ENCODE measurements at places on chromosomes 4 and X.

DNA sequence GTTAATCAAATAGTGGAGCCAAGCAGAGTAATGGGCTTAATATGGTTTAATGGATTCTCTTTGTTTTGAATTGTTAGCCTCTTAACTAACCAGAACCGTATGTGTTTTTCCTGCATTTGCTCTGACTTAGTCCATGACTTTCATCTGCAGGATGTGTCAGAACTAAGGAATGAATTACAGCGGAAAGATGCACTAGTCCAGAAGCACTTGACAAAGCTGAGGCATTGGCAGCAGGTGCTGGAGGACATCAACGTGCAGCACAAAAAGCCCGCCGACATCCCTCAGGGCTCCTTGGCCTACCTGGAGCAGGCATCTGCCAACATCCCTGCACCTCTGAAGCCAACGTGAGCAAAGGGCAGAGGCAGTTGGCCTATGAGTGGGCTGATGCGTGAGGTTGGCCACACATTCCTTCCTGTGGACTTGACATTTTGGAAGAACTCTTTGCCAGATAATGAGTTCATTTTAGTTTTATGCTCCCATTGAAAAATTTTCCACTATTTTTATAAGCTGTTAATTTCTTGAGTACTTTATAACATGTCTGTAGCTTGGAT is 9.1 kb downstream of the MED28 start:
- no peak for DNase-seq

DNA sequence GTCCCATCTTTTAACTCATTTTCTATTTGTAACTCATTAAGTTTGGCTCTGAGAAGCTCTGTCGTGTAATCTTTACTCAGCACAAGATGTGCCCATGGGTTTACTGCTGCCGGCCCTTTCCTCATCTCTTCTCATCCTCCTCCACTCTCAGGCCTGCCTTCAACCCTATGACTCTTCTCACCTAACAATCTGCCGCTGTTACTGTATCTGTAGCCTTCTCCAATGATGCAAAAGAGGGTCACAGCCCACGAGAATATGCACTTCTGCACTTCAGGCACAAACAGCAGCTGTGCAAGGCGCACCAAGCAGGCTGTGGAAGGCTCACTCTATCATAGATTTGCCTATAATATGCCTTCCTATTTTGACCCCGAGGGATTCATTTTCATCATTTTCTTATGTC is 546.5 kb upstream of the GALNTL6 start:
- DNase-seq = no peak

GRCh38 chr4:159145992-159146330 is 43.1 kb downstream of the RAPGEF2 start:
- DNase-seq = no peak

GRCh38 chr4:70842761-70843435 is 3.2 kb upstream of the GRSF1 start:
- DNase-seq = no peak

- no peak for DNase-seq
Observed at GRCh38 chr4:138677212-138677611, 338.4 kb upstream of the NOCT start.

DNA sequence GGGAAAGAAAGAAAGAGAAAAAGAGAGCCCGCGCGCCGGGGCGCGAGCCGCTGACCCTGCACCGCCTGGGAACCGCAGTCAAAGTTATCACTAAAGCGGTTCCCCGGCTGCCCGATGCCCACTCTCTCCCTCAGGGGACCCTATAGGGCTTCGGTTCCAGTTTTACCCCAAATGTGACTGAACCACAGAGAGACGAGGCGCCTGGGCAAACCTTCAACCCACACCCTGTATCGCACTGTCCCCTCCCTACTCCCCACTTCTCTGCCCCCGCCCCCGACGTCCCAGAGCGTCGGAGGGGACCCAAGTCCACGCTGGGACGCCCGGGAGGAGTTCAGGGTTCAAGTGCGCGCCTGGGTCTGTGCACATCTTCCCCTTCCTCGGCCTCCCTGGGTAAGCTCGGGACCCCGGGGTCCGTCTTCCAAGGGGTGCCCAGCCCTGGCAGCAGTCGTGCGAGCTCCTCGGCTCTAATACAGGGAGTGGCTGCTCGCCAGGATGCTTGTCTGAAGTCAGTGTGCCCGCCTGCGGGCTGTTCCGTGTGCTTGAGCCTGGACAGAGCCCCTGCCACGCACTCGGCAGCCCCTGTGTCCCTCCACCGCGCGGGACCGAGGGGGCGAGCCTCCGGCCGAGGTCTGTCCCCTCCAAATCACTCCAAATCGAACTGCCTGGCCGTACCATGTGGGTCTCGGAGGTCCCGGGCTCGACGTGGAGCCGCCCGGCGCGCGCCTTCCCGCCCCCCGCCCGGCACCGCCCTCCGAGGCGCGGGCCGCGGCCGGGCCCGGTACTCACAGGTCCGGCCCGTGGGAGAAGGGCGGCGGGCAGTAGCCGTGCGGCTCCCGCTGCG is 960 bp downstream of the TRPC3 start:
- peak; percentile 8 for DNase-seq

- no peak for DNase-seq
Observed at GRCh38 chrX:96407501-96407900, 277.1 kb upstream of the DIAPH2 start.

DNA sequence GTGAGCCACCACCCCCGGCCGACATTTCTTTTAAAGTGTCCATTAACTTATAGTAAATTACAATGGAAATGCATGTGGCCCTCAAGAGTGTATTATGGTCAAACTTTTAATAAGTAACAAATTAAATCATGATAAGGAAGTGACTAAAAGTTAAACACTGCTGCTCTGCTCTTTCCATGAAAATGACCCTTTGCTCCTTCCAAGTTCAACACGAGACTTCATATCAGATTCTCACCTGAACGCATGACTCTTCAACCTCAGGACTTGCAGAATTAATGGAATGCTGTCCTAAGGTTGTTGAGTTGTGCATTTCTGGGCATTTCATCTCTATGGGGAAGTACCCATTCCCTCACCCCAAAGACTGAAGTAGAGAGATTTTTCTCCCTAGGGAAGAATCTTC is 27.1 kb downstream of the AWAT2 start:
- no peak for DNase-seq

DNA sequence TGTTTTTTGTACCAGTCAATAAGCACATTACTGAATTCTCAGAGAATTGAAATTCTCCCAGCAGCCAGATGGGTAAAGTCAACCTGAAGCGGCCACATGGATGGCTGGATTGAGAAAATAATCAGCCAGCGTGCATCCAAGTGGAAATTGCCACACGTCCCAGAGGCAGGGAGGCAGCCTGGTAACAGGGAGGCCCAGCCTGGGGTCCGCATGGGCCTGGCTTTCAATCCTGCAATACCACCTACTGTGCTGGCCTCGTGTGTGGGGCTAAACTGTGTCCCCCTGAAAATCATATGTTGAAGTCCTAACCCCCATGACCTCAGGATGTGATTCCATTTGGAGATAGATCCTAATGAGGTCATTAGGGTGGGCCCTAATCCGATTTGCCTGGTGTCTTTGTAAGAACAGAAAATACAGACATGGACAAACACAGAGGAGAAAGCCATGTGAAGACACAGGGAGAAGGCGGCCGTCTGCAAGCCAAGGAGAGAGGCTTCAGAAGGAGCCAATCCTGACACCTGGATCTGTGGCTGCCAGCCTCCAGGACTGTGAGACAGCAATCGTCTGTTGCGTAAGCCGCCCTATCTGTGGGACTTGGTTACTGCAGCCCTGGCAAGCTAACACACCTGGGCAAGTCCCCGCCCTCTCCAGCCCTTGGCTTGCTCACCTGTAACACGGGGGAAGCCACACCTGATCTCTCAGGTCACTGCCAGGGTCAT is 90.3 kb downstream of the JAKMIP1 start:
- DNase-seq = no peak

- DNase-seq = no peak
Observed at GRCh38 chr4:27716693-27717430, 856.2 kb downstream of the STIM2 start.

- no peak for DNase-seq
Observed at GRCh38 chr4:109798866-109799265, 2.9 kb downstream of the CFI start.

- no peak for DNase-seq
Observed at GRCh38 chr4:85500110-85500867, 25.3 kb downstream of the ARHGAP24 start.

GRCh38 chr4:169153481-169154087 is 117.2 kb downstream of the SH3RF1 start:
- no peak for DNase-seq

DNA sequence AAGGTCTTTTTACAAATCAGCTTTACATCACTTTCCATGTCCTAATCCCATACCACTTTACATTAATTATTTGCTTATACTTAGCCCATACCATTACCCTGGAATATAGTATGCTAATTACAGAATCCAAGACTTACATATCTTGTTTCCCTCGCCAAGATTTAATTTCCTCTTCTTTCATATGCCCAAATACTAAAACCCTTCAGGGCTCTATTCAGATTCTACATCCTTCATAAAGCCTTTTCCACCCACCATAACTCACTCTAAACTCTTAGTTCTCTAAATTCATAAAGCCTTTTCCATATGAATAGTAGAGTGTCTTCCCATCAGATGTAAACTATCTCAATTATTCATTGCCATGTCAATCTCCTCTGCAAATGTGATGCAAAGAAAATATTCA is 390.7 kb downstream of the STPG2 start:
- DNase-seq = no peak

DNA sequence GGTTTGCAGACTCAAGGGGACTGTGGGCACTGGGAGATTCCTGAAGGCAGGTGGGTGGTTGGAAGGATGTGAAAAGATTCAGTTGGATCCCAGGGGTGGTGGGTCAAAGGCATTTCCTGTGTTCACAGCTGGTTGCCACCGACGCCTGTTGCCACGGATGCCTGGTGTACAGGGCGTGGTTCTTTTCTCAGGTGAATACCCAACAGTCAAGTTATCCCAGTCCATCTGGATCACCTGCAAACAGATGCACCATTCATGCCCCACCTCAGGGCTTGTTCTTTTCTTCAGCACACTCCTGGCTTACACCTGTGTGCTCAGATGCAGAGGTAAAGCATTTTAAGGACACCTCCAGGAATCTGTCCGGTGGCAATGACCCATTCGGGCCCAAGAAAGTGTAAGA is 55.8 kb upstream of the SHOX start:
- DNase-seq = no peak

DNA sequence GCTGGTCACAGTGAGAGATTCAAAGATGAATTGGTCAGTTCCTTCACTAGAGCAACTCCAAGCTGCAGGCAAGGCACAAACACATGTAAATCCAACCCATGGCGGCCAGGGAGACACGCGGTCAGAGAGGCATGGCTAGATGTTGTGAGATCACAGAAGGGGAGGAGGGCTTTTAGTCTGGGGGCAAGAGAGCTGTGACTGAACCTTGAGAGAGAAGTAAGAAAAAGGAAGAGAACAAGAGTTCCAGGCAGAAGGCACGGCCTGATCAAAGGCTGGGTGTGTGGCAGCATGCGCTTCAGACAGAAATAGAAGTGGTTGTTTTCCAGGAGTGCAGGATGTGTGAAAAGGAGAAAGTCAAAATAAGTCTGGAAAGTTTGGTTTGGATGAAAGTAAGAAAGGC is 15.9 kb downstream of the CCDC149 start:
- DNase-seq = no peak

GRCh38 chrX:136453771-136454170 is 34.0 kb upstream of the BRS3 start:
- no peak for DNase-seq

- DNase-seq = no peak
Observed at GRCh38 chr4:77022560-77023179, 53.1 kb downstream of the CCNI start.

DNA sequence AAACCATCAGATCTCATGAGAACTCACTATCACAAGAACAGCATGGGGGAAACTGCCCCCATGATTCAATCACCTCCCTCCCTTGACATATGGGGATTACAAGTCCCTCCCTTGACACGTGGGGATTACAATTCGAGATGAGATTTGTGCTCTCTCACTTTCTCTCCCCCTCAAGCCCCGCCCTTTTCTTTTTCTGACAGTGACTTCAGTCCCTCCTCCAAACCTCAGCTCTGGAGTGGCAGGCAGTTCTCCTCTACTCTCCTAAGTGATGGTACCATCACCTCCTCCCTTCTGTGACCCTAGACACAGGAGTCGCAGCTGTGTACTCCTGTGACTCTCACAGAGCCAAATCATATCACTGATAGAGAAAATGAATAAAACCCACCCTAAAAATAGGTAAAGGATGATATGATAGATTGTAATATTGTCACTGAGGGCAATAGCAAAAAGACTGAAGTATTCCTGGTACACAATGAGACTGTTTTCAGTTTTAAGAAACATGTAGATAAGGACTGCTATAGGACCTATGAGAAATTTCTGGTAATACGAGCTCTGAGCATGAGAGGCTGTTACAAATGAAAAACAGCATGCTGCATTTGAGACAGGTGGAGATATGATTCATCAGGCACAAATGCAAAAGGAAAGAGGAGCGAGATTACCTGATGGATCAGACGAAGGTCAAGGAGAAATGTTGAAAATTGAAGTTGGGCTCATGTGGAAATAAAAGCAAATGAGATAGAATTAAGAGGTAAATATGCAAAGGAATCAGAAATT is 101.2 kb upstream of the CBLL2 start:
- DNase-seq = no peak

DNA sequence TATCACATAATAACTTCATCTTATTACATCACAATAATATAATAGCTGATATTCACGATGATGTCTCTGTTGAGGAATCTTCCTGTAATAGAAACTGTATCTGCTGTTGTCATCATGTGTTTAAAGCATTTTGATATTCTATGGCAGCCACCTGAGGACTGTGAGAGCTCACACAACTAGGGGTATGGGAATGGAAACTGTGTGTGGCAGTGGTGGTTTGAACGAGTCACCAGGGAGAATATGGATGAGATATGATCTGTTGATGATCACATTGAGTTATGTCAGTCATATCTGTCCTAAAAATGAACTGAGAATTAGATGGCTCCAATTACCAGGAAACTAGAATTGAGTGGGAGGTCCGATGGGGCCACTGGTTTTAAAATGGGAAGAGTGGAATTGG is 169.6 kb downstream of the MID1IP1 start:
- no peak for DNase-seq

GRCh38 chrX:21176921-21177571 is 197.2 kb upstream of the CNKSR2 start:
- DNase-seq = no peak

- no peak for DNase-seq
Observed at GRCh38 chr4:69584135-69584534, 55.3 kb downstream of the UGT2A2 start.

DNA sequence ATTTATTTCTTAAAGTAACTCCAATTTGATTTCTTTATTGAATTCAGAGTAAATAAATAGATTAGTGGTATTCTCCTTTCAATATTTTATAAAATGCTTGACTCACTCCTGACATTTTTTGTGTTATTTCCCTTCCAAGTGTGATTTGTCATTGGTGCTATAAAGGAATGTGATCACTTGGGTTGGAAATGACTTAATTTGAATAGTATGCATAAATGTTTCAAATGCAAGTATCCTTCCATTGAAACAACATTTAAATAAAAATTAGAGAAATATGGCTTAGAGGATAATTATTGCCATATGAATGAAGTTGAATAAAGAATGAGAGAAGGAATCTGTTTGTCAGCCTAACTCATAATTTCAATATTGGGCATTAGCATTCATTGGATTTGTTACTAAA is 182.7 kb downstream of the PABPC4L start:
- DNase-seq = no peak

GRCh38 chr4:110636171-110636679 is 13.3 kb upstream of the PITX2 start:
- DNase-seq = no peak

- peak; percentile 4 for DNase-seq
Observed at GRCh38 chrX:76279007-76279406, 106.1 kb downstream of the PBDC1 start.
